Progenitor cell of endocrine pancreas (in vitro differentiated cells): ENCODE measurements at places on chromosomes 2 and 18. TPM values are rescaled to one million over a fixed set of nuclear protein-coding genes. Genes with fewer than 3 reads are reported as not detected.

DNA sequence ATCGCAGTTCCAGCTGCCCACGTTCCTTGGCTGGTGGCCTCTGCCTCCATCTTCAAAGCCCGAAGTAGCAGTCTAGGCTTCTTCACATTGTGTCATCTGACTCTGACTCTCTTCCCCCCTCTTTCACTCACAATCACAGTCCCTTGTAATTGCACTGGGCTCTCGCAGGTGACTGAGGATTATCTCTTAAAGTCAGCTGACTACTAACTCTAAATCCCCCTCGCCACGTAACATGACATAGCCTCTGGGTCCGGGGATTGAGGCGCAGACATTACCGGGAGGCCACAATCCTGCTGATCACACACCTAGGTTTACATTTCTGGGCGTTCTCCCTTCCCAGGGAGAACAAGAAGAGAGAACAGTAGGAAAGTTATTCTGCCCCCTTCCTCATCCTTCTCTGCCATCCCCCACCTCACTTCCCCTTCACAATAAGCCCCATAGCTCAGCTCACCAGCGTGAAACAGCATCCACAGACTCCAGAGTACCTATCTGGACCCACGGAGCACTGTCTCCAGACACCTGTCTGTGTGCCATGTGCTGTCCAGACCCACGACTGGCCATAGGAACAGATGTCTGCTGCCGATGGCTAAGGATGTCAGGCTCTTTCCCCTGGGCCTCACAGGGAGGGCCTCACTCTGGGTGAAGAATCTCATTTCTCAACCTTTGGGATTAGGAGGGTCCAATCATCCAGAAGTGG lies 64.3 kb upstream of the FZD7 start:
- H3K4me1 ChIP-seq, result peaks cover 31% of the 10 kb centered on the region
- no peak for DNase-seq
- no peak overlapping the region for H3K27ac ChIP-seq
- H3K27me3 ChIP-seq, result no peaks in the 10 kb centered on the region
- no peaks in the 10 kb centered on the region for H3K36me3 ChIP-seq

Gene STK11IP
- total RNA-seq, result 39.7 and 41.4 TPM in 2 replicates

DNA sequence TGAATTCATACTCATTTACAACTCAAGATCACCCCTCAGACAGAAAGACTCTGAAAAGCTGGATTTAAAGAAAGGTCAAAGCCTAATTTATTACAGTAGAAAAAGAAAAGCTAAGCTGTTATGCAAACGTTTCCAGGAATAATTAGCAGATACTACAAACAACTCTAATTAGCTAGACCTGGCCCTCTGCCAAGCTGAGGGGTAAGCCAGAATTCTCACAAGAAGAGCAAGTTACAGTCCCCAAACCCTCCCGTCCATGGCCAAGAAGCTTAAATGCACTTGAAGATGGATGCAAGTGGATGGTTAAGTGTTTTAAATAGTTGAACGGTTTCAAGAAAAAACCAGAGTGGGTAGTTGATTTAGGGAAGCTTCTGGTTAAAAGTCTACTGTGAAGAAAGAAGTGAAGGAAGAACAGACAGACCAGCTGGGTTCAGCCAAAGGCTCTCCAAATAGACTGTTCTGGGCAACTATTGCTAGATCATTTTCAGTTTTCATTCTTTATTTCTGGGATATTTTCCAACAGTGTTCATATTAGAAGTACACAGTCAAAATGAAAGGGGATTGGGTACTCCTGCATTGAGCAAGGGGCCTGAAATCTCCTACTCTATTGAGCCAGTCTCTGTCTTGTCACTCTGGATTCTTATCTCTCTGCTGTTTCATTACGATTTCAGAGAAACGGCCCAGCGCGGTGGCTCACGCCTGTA lies 4.8 kb downstream of the LMAN2L start:
- peaks cover 23% of the 10 kb centered on the region for H3K36me3 ChIP-seq
- peaks cover 13% of the 10 kb centered on the region for H3K4me1 ChIP-seq
- H3K27me3 ChIP-seq, result no peaks in the 10 kb centered on the region
- no peak overlapping the region for H3K4me3 ChIP-seq
- no peak for DNase-seq

GRCh38 chr2:138964418-138964817 lies 184.2 kb upstream of the NXPH2 start:
- DNase-seq, result no peak
- no peak overlapping the region for H3K4me3 ChIP-seq
- no peaks in the 10 kb centered on the region for H3K36me3 ChIP-seq
- no peak overlapping the region for H3K27ac ChIP-seq

GRCh38 chr2:176934131-176934530 lies 278.5 kb upstream of the HNRNPA3 start:
- H3K36me3 ChIP-seq, result no peaks in the 10 kb centered on the region
- no peak overlapping the region for H3K4me3 ChIP-seq
- no peaks in the 10 kb centered on the region for H3K4me1 ChIP-seq
- H3K27me3 ChIP-seq, result peaks cover 8% of the 10 kb centered on the region
- DNase-seq, result no peak

DNA sequence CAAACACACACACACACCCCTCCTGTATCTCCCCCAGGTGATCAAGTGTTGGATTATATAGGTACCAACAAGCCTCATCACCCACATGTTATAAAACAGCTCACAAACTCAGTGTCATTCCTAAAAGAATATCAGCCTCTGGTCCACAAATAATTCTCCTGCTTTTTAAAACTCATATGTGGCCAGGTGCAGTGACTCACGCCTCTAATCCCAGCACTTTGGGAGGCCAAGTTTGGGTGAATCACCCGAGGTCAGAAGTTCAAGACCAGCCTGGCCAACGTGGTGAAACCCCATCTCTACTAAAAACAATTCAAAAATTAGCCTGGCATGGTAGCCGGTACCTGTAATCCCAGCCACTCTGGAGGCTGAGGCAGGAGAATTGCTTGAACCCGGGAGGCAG lies 87.8 kb downstream of the LRATD1 start:
- DNase-seq, result no peak
- H3K4me1 ChIP-seq, result peaks cover 19% of the 10 kb centered on the region

Gene CD8B2
- total RNA-seq, result not detected in 2 replicates

DNA sequence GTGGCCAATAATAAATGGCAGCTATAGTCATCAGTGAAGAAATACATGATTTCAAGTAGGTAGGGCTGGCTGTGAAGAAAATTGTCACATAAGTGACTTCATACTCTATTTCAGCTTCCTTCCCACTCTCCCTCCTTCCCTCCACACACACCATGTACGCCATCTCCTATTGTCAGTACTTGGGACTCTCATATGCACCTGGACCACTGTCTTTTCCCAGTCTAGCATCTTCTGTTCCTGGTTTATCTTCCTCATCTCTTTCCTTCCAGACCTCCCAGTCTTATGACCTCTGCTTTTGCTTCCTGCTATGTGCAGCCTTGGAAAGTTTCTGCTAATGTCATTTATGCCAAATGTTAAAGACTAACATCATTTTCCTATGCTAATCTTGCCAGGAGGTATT lies 35.0 kb downstream of the HNMT start:
- H3K27me3 ChIP-seq, result no peaks in the 10 kb centered on the region
- H3K36me3 ChIP-seq, result peaks cover 27% of the 10 kb centered on the region
- no peak overlapping the region for H3K4me3 ChIP-seq
- DNase-seq, result no peak
- H3K27ac ChIP-seq, result no peak overlapping the region

DNA sequence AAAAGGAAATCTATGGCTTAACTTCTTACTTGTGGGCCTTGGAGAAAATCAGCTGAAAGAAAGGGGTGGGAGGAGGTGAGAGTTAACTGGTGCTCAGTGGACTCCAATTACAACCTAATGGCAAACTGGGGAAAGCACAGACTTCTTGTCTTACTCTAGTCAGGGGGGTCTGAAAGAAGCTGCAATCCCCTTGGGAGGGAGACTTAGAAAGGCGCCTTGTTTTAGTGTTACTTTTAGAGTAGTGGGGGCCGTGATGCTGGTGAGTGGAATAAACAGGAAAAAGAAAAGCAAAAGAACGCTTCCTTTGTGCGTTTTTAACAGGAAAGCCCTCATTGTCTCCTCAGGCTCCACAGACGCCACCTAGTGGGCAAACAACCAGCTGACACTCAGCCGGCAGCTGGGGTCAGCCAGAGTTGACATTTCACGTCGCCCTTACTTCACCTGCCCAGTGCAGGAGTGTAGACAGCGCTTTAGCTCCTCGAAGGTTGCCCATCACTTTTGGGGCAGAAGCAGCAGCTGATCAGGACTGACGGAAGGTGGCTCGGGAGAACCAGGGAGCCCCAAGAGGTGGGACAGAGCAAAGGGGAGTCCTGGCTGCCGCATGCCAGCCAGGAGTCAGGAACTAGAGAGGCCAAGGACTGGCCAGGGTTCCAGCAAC lies 55.9 kb upstream of the GORASP2 start:
- peaks cover 8% of the 10 kb centered on the region for H3K4me1 ChIP-seq
- no peaks in the 10 kb centered on the region for H3K27me3 ChIP-seq
- peak overlapping the region; percentile 92 for H3K27ac ChIP-seq

GRCh38 chr2:234249873-234250272 lies 199.4 kb downstream of the SPP2 start:
- H3K36me3 ChIP-seq, result no peaks in the 10 kb centered on the region
- H3K27ac ChIP-seq, result no peak overlapping the region
- DNase-seq, result no peak
- H3K4me1 ChIP-seq, result peaks cover 6% of the 10 kb centered on the region

- H3K4me3 ChIP-seq, result no peak overlapping the region
- peaks cover 2% of the 10 kb centered on the region for H3K36me3 ChIP-seq
- no peaks in the 10 kb centered on the region for H3K4me1 ChIP-seq
- no peak overlapping the region for H3K27ac ChIP-seq
Measured at GRCh38 chr2:171247741-171248662, 87.3 kb upstream of the TLK1 start.

Gene PIEZO2
- total RNA-seq, result 1.7 TPM in 2 replicates

DNA sequence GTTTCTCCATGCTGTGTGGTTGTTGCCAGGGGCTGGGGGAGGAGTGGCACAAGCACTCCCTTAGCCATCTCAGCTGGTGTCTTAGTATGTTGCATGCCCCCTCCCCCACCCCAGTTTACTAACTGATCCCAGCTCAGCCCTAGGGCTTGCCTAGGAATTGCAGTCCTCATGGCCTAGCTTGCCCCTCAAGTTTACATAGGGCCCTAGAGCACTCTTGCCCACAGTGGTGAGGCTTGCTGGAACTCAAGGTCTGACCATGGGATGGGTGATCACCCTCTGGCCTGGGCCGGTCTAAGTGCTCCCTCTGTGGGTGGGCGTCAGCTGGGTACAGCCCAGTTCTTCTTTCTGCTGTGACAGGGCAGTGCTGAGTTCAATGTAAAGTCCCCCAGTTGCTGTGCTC lies 156.1 kb upstream of the PIEZO2 start:
- peaks cover 3% of the 10 kb centered on the region for H3K36me3 ChIP-seq
- H3K27me3 ChIP-seq, result no peaks in the 10 kb centered on the region
- no peak for DNase-seq
- H3K27ac ChIP-seq, result no peak overlapping the region
- no peak overlapping the region for H3K4me3 ChIP-seq

Gene SERPINB12
- not detected in 2 replicates for total RNA-seq

- H3K4me1 ChIP-seq, result peaks cover 5% of the 10 kb centered on the region
- H3K27ac ChIP-seq, result no peak overlapping the region
- no peaks in the 10 kb centered on the region for H3K36me3 ChIP-seq
- DNase-seq, result no peak
- no peaks in the 10 kb centered on the region for H3K27me3 ChIP-seq
Measured at GRCh38 chr2:65175894-65176530, 46.1 kb upstream of the RAB1A start.

- no peaks in the 10 kb centered on the region for H3K4me1 ChIP-seq
- no peak overlapping the region for H3K4me3 ChIP-seq
- no peaks in the 10 kb centered on the region for H3K27me3 ChIP-seq
- DNase-seq, result no peak
- peaks cover 1% of the 10 kb centered on the region for H3K36me3 ChIP-seq
Measured at GRCh38 chr2:217231212-217231611, 371.3 kb upstream of the TNP1 start.

GRCh38 chr2:218799990-218800389 lies 18.0 kb downstream of the CYP27A1 start:
- no peaks in the 10 kb centered on the region for H3K27me3 ChIP-seq
- peaks cover 7% of the 10 kb centered on the region for H3K36me3 ChIP-seq
- no peak for DNase-seq
- H3K4me1 ChIP-seq, result peaks cover 37% of the 10 kb centered on the region
